ENCODE measurements at places on chromosomes 6 and 20. TPM values are rescaled to one million over a fixed set of nuclear protein-coding genes. Genes with fewer than 3 reads are reported as not detected.

Gene PPP1R16B
- 54.6 TPM for polyA plus RNA-seq

Gene NCOA5
- polyA plus RNA-seq = 25.5 TPM

Gene SEL1L2
- not detected for polyA plus RNA-seq

Gene TFAP2C
- not detected for polyA plus RNA-seq

Gene CENPW
- polyA plus RNA-seq = 4.7 TPM

Gene RAB44
- not detected for polyA plus RNA-seq

Gene AKAP12
- polyA plus RNA-seq = not detected

Gene OR2B3
- polyA plus RNA-seq = not detected

GRCh38 chr20:33007376-33008335 is at the start of gene BPIFB2:
Gene BPIFB2, plus strand, starts transcription at chr20:33007704. Its CDS starts 871 bp downstream, at chr20:33008575.
- no peak for DNase-seq

- DNase-seq = no peak
Observed at GRCh38 chr20:35698298-35699126, 640 bp downstream of the NFS1 start.

DNA sequence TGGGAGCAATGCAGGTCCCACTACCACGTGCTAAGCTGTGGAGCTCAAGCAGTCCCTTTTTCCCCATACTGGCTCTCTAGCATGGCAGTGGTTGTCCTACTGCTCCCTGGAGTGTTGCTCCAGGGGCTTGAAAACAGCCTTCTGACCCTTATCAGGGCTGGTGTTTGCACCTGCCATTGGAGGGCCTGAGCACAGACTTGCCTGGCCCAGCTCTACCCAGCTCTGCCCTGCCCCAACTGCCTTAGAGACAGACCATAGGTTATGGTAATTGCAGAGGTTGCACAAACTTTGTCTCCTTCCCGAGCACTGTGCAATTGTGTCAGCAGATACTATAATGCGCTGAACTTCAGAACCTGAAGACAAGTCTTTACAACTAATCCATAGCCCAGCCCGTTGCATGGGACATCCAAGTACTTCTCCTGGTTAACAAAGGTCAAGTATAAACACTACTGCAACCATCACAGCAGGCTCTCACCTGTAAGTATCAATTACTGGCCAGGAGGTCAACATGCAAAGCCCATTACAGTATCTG is 58.7 kb downstream of the PDSS2 start:
- DNase-seq = no peak

GRCh38 chr6:26388014-26388413 is 5.1 kb downstream of the BTN2A2 start:
- DNase-seq = no peak

- DNase-seq = no peak
Observed at GRCh38 chr20:58721951-58722778, 29.6 kb downstream of the NPEPL1 start.

DNA sequence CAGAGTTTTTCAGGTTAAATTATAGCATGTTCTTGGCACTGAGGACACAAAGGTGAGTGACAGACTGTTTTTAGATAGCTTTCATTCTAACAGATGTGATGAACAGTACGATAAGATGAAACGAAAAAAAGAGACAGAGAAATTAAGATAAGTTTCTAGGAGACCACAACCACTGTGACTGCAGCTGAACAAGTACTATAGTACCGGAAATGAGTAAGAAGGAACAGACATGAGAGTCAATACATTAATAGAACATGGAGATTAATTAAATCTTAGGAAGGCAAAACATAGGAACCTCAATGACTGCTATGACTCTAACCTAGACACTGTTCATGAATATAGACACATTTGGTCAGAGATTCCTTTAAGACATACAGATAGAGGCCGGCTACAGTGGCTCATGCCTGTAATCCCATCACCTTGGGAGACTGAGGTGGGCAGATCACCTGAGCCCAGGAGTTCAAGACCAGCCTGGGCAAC is 40.2 kb downstream of the HBS1L start:
- DNase-seq = no peak

GRCh38 chr6:139647841-139648240 is 273.4 kb upstream of the CITED2 start:
- no peak for DNase-seq

DNA sequence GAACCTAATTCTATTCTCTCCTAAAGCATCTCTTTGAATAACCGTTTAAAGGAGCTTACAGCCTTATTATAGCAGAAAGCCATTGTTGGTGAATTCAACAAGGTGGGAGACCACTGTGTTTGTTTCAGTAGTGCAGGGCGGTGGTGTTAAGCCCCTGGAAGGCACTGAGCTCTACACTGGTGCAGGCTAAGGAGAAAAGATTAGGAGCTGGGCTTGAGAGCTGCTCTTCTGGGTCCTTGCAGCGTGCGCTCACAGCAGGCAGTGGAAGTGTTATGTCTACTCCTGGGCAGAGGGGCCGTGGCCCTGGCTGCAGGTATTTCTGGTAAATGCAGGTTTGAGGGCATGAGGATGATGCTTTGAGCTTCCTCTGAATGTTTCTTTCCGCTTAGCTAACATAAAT is 361.2 kb downstream of the RNF144B start:
- DNase-seq = no peak

DNA sequence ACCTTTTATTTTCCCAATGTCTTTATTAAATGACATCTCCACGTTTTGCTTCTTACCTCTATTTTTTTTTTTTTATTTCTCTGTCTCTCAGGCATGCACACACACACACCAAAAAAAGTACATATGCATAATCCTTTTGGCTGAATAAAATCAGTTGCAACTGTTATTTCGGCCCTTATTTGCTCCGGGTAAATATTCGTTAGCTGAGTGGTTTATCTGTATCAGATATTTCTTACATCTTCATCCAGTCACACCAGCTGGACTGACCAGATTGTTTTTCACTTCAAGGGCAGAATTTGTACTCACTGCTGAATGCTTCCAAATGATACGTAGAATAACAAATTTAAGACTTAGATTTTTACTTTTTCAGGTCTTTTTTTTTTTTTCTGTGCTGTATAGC is 45.5 kb downstream of the PTPN1 start:
- DNase-seq = no peak

GRCh38 chr6:45730232-45730631 is 285.4 kb downstream of the CLIC5 start:
- DNase-seq = no peak

DNA sequence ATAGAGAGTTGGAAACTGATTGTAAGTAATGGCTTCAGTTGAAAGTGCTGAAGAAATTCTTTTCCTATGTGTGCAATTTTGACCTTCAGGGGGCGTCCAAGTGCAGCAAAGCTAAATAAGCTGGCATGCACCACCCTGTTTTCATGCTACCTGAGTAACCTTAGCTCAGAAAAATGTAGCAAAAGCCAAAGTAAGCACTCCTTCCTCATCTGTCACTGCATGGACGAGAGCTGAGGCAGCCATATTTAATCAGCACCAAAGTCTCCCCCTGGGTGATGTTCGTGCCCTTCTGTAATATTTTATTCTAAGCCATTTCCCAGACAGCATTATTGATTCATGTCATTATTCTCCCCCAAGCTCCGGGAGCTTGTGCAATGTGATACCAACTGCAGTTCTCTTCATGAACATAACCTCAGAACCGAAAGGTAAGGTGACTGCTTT is 123.1 kb downstream of the RPS12 start:
- no peak for DNase-seq

DNA sequence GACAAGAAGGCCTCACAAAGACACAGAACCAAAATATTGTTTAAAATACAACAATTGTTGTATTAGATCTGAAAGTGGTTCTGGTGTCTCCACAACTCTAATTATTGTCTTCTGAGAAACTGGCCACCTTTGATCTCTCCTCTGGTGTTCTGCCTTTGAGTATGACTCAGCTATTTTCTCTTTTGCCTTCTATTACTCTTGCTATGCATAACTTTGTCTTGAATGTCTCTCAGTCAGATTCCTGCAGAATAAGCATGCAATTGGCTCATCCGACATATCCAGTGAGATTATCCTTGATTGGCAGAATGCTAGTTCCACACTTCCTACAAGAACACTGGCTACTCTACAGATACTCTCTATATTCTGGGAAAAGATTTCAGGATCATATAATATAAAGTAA is 14.3 kb upstream of the EPM2A start:
- no peak for DNase-seq

DNA sequence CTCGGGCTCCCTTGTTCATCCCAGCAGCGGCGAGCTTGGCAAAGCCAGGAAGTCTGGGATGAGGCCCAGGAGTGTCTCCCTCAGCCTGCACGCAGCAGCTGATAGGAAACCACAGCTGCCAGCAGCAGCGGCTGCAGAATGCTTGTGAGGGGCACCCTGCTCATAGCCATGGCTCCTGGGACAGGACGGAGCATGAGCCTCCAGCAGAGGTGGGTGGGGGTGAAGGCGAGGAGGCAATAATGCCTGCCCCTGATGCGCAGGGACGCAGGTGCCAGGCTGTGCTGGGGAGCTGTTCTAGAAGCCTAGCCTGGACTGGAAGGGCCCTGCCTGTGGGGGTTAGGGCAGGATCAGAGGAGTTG is 157.9 kb downstream of the CD83 start:
- DNase-seq = no peak

DNA sequence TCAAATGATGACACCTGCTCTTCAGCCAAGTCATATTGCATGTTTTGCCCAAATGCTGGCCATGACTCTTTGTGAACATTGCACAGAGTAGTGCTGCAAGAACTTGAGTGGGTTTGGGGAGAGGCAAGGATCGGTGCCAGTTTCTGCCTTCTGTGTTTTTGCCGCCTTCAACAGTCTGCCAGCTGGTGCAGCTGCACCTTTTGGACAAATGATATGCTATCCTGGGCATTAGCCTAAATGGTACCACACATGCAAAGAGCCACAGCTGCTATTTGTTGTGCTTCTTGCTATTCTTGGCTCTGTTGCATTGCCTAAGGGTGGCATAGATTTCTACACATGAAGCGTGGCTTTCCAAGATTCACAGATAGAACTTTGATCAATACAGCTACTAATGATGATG is 189.0 kb upstream of the CCN2 start:
- no peak for DNase-seq

DNA sequence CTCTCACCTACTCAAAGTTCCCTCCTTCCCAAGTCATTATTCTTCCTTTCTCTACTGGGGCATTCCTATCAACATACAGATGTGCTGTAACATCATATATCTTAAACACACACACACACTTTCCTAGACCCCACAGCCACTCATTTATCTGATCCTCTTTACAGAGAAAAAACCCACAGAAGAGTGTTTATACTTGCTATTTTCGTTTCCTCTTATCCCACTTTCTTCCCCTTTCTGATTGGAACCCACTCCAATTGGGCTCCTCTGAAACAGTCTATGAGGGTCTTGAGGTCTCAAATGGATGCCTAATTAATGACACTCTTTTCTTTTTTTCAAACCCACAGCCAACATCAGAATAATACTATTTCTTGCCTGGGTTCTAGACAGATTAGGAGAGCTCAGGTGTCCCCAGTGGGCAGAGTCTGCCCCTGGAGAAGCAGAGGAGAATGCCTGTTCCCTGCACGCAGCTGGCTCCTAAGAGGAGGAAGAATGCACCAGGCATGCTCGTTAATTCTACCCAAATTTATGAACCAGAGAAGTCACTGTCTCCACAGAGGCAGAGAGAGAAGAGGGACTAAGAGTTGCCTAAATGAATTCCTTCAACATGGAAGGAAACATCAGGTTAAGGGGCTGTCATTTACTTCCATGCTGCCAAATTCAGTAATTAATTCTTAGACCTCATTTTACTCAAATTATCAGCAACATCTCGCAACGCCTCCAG is 65.9 kb downstream of the CRYBG1 start:
- DNase-seq = no peak

DNA sequence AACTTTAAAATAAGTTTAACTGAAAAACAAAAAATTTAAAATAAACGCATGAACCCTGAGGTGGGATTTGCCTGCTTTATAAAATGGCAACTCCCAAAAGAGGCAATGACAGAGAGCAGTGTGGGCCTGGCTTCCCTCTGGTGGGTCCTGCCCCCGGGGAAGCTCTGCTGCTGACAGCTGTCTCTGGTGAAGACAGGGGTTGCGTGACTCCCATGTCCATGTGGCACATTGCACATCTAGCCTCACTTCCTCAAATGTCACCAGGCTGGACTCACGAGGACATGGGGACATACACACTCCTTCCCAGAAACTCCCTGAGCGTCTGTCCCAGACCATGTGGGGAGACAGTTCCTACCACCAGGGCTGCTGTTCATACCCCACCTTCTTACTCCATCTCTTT is 66.2 kb downstream of the ABHD12 start:
- no peak for DNase-seq

DNA sequence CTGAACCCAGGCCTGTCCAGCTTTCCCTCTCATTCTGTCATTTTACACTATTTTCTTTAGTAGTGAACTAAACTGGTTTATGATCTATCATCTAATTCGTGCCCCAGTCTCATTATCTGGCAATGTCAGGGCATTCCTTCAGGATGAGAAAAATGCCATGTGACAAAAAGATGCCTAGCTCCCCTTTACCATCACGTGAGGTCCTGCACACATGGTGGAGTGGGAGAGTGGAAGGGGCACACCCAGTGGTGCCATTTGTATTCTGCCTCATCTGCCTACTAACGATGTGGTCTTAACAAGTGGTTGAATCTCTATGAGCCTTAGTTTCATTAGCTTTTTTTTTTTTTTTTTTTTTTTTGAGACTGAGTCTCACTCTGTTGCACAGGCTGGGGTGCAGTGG is 41.2 kb downstream of the CDC5L start:
- DNase-seq = no peak

DNA sequence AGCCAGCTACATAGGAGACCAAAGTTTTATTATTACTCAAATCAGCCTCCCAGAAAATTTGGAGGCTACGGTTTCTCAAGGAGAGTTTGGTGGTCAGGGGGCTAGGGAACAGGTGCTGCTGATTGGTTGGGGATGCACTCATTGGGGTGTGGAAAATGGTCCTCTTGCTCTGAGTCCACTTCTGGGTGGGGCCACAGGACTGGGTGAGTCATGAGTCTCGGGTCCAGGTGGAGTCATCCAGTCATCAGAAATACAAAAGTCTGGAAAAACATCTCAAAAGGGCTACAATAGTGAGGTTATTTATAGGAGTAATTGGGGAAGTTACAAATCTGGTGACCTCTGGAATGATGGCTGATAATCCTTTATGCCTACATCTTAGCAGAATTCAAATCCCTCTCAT is 54.3 kb upstream of the SLC22A16 start:
- no peak for DNase-seq

GRCh38 chr6:93266116-93266817 is 153.1 kb downstream of the EPHA7 start:
- DNase-seq = no peak

- DNase-seq = no peak
Observed at GRCh38 chr6:158669145-158670035, 19.5 kb downstream of the SYTL3 start.

GRCh38 chr6:164359036-164359435 is 944.5 kb downstream of the QKI start:
- no peak for DNase-seq

Data from naive B cell (primary cell).